Amniotic epithelial cell (primary cell): ENCODE measurements at places on chromosomes 4 and X.

- DNase-seq: peak; percentile 83
Measured at GRCh38 chr4:19214591-19215186, 1037.0 kb upstream of the SLIT2 start.

GRCh38 chr4:125317525-125317877 lies 2.7 kb downstream of the FAT4 start:
- peak; percentile 37 for DNase-seq

GRCh38 chr4:20589436-20589835 lies 110.8 kb upstream of the PACRGL start:
- DNase-seq: no peak

- peak; percentile 40 for DNase-seq
Measured at GRCh38 chr4:52751487-52751911, 274 bp upstream of the ERVMER34-1 start.

DNA sequence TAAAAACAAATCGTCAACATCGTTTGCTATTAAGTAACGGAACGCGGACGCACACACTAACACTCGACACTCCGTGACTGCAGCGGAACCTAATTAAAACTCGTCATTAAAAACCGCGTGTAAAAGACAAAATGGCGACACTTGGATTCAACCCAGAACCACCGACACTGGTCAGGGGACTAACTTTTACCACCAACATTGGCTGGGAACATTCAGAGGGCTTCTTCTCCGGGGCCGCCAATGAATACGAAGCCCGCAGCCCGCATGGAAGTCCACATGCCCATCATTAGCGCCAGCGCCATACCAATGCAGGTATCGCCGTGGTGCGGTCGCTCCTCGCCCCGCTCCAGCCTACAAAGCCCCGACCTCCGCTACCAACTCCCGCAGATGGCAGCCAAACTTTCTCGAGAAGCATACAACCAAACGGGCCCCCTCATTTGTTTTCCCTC lies 498 bp downstream of the RBMX start:
- DNase-seq: no peak

DNA sequence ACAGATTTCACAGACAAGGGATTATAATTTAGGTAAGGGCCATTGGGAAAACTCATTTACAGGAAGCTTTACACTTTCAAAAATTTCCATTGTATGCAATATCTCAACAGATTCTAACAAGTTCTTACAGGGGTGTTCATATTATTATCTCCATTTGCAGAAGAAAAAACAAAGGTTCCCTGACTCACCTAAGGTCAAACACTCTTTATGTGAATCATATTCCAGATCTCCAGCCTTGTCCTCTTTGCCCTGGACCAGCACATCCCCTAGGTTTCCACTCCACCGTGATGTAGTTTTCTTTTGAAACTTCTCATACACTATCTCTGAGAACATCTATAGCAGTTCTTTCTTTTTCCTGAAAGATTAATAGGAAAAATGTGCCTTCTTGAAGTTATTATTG lies 96.4 kb upstream of the HS3ST1 start:
- peak; percentile 50 for DNase-seq

DNA sequence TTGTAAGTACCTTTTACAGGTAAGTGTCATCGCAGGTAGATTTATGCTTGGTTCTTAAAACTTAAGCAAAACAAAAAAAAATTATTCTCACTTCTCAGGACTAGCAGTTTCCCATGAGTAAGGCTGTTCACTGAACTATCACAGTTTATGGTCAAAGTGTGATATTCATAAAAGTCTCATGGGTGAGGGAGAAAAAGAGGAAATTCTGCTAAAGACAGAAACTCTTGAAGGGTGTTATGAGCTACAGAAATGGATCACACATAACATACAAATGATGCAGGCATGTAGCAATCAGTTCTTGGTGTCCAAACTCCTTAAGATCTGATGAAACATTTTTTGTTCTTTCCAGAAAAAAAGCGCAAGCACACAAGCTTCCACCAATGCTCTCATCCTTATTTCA lies 8.5 kb downstream of the RAB9A start:
- DNase-seq: peak; percentile 16

DNA sequence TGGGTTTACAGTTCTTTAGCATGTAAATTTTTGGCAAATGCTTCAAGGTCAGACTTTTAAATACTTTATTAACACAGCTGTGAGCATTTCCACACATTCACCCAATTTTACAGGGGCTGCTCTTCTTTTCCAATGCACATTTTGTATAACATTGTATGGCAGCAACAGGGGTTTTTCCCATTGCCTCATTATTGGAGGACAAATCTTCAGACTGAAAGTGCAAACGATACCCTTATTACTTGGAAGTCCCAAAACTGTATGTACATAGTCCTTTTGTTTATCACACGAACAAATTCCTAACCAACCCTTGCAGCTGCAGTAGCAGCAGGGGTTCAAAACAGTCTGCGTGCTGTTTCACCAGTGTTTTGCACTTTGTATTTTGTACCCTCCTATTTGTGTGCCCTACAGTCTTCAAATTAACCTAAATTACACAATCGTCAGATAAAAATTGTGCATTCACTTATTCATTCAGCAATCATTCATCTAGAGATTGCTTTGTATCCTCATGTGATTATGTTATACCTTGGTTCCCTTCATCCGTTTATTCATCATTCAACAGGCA lies 330.7 kb upstream of the RASGEF1B start:
- DNase-seq: no peak

DNA sequence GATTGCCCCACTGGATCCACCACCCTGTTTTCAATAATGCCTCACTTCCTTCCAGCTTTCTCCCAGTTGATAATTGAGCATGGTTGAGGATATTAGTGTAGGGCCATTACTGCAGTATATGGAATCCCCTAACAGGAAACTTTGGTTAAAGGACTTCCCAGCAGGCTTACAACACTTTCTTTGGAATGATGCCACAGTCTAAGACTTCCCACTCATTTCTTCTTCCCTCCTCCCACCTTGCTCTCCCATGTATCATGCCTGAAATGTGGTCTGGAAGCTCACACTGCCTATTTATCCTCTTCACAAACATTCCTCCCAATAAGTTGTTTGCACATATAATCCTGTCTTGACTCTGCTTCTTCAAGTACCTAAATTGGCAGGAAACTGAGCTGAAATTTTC lies 863.3 kb downstream of the CENPC start:
- DNase-seq: peak; percentile 92

GRCh38 chr4:38948551-38948950 lies 80.9 kb downstream of the FAM114A1 start:
- peak; percentile 94 for DNase-seq

GRCh38 chr4:151567056-151567455 lies 158.1 kb downstream of the FHIP1A start:
- no peak for DNase-seq

DNA sequence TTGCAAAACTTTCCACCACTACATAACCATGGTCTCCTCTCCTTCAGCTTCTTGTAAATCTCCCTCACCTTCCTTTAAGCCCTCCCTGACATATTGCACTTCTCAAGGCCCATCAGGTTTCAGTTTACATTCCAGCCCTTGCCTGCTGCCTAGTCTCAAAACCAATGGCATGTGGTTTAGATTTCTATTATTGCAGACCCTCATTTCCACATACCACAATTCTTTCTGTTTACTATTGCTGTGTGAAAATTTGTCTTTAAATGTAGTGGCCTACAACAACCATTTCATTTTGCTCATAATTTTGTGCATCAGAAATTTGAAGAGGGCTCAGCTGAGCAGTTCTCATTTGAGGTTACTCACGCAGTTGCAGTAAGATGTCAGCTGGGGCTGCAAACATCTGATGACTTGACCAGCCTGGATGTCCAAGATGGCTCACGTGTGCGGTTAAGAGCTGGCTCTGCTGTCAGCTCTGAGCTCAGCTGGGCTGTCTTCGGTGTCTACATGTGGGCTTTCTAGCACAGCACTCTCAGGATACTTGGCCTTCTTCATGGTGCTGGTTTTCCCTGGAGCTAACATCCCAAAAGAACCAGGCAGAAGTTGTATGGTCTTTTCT lies 29.9 kb upstream of the SOD3 start:
- DNase-seq: no peak

DNA sequence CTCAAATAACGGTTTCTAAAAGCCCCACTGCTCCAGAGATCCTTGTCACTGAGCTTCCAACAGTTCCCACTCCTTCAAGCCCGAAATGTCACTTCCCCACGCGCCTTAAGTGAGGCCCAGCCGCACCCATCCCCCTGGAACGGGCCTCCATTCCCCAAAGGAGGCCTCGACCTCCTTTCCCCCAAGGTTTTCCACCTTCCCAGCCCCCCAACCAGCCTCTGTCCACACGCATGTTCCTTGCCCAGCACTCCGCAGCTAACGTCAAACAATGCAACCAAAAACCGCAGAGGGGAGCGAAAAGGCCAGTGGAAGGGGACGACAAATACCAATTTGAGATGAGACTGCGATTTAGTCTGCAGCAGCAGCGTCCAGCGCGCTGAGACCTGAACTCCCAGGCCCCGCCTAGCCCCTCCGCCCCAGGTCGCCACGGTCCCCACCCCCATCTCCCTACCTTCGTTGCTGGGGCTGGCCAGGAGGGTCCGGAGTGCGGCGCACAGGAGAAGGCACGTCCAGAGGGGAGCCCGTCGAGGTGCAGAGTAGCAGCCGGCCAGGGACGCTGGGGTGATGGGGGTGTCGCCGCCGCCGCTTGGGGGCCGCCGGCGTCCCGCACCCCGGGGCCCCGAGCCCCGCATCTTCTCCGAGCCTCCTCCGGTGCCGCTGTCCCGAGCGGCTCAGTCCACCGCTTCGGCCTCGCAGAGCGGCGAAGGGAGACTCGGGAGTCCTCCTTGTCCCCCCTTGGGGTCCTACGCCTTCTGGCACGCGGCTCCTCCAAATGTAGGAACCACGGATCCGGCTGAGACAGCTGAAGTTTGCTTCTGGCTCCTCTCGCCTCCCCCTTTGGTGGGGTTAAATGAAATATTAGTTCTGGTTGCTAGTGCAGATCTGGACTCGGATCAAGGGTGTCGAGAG lies 924 bp downstream of the EPHA5 start:
- DNase-seq: no peak

- DNase-seq: no peak
Measured at GRCh38 chrX:111005166-111005565, 90.8 kb upstream of the PAK3 start.

DNA sequence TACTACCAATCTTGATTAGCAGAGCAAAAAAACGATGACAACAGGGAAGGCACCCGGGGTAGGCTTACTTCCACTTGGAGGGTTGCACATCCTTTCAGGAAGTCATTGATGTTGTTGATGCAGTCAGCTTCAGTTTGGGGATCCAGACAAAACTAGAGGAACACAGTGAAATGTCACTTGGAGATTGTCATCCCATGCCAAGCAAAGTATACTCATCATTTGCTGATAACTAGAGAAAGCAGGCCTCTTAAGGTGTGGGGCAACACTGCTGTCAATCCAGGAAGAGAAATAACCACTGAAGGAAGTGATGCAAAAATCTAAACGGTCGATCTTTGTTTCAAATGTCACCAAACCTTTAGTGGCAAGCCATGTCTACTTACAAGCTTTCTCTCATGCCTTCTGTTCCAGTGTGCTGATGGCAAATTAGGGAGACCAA lies 1.4 kb downstream of the ARHGEF6 start:
- no peak for DNase-seq

DNA sequence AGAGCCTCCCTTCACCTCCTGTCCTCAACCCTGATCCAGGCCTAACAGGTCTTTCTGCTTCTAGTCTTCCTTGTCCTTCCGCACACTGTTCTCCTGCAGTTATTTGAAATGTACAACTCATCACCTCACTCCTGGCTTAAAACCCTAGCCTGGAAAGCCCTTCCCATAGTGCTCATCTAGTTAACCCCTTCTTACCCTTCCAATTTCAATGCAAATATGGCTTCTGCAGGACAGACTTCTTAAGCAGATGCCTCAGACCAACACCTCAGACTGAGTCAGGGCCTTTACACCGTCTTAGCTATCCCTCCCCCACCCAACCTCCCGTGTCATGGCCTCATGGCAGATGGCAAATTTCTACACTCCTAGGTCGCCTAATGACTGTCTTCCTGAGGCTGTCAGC lies 130.4 kb downstream of the BCOR start:
- no peak for DNase-seq

DNA sequence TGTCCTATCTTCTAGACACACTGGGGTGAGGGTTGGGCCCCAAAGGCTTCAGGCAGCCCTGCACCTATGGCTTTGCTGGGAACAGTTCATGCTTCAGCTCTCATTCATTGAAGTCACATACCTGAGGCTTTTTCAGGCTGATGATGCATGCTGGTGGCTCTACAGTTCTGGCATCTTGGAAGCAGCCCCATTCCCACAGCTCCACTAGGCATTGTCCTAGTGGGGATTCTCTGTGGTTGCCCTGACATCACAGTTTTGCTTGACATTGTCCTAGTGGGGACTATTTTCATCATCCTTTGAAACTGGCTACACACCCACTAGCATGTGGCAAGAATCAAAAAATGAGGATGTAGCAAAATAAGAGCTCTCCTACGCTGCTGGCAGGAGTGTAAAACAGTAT lies 37.7 kb upstream of the C4orf17 start:
- DNase-seq: peak; percentile 2

GRCh38 chr4:3835527-3836405 lies 69.6 kb downstream of the ADRA2C start:
- DNase-seq: no peak

DNA sequence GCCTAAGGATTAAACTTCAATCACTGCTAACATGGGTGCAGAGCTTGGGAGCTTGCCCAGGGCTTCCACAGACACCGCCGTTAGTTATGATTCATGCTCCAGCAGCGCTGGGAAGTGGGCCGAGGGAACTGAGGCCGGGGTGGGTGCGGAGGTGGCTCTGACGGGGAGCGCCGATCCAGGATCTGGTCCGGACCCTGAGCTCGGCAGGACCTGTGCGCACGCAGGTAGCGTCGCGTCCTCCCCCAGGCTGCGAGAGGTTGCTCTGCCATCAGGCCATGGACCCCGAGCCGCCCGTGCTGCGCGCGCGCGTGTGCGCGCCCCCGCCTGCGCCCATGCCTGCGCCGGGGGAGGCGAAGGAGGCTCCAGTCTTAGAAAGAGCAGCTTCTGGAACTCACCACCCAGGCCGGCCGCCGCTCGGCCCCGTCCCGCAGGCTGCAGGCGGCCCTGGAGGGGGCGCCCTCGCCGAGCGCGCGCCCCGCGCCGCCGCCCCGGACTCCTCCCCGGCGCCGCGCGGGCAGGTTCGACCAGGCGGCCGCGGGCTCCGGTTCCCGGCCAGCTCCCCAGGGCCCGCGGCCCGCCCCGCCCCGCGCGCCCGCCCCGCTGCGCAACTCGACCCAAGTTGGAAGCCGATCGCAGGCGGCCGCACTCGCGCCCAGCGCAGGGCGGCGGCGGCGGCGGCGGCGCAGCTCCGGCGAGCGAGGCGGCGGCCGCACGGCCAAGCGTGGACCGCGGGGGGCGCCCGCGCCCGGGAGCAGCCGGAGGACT lies 732 bp upstream of the ADRA2C start:
- peak; percentile 31 for DNase-seq

- DNase-seq: no peak
Measured at GRCh38 chr4:77229433-77229832, 72.4 kb downstream of the CCNG2 start.

DNA sequence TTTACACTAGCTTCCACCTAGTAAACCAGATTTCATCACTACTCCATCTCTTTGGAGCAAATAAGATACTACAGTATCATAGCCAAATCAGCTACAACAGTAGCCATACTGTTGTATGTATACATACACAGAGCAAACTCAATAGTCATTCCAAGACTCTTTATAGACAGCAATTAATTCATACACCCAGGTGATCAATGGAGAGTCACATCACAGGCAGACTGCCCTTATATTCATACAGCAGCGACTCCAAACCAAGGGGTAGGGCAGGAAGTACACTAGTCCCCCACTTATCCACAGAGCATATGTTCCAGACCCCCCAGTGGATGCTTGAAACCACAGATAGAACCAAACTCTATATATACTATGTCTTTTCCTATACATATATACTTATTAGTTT lies 76.6 kb downstream of the FBXW7 start:
- no peak for DNase-seq
